GM04503 (cell line): ENCODE measurements at places on chromosomes 5 and 9.

GRCh38 chr5:163347671-163348070, 89.7 kb upstream of the CCNG1 start:
- DNase-seq, result peak; percentile 8

DNA sequence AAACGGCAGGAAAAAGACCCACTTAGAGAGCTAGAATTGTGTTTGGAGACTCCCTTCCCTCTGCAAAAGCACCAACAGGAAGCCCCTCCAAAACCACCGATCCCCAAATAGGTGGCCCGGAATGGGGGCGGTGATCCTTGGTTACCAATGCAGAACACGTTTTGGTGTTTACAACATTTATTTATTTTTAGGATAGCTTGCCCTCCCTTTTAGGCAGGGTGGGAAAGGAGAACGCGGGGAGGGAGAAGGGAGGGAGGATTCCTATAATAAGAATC, 579 bp upstream of the NTRK2 start:
- no peak for DNase-seq

DNA sequence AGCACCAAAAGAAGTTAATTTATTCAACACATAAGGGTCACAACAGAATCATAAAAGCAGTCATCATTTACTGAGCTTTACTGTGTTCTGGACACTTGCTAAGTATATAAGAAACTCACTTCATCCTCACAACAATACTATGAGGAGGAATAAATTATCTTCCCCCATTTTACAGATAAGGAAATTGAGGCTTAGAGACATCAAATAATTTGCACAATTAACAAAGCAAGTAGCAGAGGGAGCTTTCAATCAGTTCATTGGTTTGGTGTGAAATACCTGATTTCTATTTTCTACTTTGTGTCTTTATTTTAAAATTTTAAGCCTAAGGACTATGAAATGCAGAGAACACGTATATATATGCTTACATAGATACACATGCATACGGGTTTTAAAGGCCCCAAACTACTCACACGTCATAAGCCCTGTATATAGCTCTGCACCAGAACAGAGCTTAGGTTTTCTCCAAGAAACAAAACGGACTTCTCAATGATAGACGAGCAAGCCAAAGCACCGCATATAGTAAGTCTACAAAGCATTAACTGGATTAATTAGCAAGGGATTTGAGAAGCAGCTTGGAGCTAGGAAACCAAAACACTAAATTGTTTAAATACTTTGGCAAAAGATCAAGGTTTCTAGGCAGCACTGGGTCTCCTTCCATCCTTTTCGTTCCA, 95.6 kb downstream of the DENND1A start:
- no peak for DNase-seq

- DNase-seq, result no peak
These were observed 37.3 kb downstream of the MRPL36 start for GRCh38 chr5:1762121-1762882.

GRCh38 chr9:96567203-96567700, 52.4 kb downstream of the CDC14B start:
- no peak for DNase-seq

- no peak for DNase-seq
These were observed 318.2 kb upstream of the CLINT1 start for GRCh38 chr5:158177146-158177545.

GRCh38 chr5:8289779-8290178, 420.8 kb downstream of the MTRR start:
- DNase-seq, result no peak

GRCh38 chr5:38535248-38535750, 21.1 kb downstream of the LIFR start:
- DNase-seq, result no peak

DNA sequence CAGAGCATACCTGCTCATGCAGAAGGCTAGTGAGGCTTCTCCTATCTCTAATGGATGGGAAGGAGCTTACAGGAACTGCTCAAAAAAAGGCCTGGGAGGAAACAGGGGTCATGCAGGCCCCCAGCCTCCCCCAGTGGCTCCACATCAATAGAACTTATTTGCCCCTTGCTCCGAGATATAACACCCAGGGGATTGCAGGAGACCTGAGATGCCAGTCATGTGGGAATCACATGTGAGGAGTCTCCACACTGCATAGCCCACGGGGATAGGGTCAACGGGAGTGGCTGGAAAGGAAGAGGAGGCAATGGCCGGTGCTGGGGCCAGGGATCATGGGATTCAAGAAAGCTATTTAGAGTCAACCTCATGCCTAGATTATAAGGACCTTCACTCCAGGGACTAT, 76.2 kb downstream of the NRG2 start:
- DNase-seq, result no peak

- DNase-seq, result no peak
These were observed 84.8 kb upstream of the PAM start for GRCh38 chr5:102670224-102670836.

GRCh38 chr9:12413986-12414385, 279.2 kb upstream of the TYRP1 start:
- no peak for DNase-seq

- no peak for DNase-seq
These were observed 44.6 kb downstream of the PNPLA7 start for GRCh38 chr9:137505421-137506140.

- no peak for DNase-seq
These were observed 1118.6 kb upstream of the CDH9 start for GRCh38 chr5:28156981-28157380.

DNA sequence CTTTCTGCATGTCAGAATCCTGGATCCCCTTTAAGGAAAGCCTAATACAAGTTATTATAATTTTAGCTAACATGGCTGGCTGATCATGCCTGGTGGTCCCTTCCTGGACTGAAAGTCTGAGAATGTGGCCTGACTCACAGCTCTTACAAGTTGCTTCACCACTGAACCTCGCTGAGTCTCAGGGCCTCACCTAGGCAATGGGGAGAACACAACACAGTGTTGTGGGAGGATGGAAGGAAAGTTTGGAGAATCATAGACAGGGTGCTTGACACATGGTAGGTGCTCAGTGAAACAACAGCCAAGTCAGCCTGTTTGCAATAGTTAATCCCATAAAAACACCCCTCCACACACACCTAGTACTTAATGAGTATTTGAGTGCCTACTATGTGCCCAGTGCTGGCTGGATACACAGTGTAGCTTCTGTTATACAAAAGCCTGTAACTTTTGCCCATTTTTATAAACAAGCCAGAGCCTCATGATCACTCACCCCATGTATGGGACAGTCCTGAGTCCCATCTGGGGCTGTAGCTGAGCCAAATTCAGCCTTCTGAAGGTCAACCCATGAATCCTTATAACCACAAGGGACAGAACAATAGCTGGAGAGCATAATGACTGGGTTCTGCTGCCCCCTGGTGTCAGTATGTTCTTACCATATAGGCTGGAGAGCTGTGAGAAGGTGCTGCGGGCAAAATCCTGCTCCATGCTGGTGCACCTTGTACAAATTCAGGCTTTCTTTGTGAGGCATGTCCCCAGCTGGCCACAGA, 3.9 kb downstream of the ACSL6 start:
- DNase-seq, result peak; percentile 23

- no peak for DNase-seq
These were observed 455.4 kb downstream of the CAAP1 start for GRCh38 chr9:26437056-26437711.

GRCh38 chr5:89213573-89213972, 330.6 kb upstream of the MEF2C start:
- peak; percentile 32 for DNase-seq

DNA sequence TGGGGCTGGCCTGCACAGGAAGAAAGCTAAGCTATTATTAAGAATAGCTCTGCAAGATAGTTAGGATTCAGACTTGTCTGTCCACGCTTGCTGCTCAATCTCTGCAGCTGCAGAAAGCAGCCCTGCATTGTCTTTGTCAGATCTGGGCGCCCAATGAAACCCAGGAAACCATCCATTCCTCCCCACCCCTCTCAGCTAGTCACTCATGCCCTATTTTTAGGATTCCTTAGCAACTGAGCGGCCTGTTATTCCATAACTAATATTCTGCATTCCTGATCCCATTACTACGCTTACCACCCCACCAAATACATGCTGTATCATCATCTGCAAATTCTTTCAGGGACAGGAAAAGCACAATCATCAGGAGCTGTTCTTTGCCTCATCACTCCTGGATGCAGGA, 52.9 kb upstream of the APC start:
- peak; percentile 94 for DNase-seq

DNA sequence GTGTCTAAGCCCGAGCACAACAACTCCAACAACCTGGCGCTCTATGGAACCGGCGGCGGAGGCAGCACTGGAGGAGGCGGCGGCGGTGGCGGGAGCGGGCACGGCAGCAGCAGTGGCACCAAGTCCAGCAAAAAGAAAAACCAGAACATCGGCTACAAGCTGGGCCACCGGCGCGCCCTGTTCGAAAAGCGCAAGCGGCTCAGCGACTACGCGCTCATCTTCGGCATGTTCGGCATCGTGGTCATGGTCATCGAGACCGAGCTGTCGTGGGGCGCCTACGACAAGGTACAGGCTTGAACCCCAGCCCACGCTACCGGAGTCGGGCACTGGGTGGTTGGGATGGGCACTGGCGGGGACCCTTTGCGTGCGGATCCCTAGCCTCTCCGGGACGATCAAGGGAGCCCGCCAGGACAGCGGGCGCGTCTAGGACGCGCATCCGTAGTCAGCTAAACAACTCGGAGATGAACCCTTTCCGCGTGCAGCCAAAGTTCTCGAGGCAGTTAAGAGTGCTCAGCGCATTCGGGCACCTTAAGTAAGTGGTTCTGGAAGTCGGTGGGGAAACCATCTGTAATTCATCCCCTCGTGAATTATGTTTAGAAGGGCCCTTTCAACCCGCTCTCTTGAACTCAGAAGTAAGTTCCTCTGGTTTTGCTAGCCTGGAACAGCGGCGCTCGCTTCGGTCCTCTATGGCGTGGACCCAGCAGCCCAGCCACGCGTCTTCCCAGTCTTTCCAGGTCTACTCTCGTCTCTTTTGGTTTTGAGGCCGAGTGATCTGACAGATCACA, 1.3 kb downstream of the KCNN2 start:
- no peak for DNase-seq

DNA sequence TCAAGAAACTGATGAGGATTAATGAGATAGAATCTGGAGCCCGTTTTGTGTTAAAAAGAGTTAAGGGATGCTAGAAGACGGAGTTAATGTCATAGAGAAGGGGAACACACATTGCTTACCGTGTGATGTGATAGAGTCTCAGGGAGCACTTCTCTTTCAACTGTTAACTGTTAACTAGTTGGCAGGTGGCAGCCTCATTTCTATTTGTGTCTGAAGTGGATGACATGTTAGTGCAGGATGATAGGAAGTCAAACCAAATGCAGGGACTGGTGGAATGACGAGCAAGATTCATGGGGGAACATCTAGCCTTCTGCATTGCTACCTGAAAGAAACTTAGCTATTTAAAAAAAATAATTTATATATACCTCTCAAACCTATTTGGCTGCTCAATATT, 222.7 kb downstream of the MAST4 start:
- no peak for DNase-seq

DNA sequence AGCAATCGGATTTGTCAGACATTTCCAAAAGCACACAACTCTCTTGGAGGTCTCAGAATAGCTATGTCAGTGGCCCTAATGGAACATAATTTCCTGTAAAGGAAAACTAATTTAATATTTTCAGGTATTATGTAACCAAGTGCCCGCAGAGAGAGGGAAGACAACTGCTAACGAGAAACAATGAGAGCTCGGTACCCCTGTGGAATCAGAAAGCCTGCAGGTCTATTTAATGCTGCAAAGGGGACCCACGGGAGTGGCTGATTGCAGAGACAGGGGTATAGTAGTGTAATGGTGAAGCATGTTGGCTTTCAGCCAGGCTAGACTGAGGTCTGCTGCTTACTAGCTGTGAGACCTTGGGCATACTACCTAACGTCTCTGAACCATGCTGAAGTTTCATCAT, 508.1 kb upstream of the BRINP1 start:
- no peak for DNase-seq

- DNase-seq, result no peak
These were observed 173.8 kb downstream of the SGCD start for GRCh38 chr5:156500755-156501154.

GRCh38 chr5:171569065-171569712, 149.7 kb downstream of the FGF18 start:
- DNase-seq, result no peak

- DNase-seq, result no peak
These were observed 87.8 kb upstream of the TLR4 start for GRCh38 chr9:117616431-117616831.

- no peak for DNase-seq
These were observed 560.7 kb downstream of the HTR1A start for GRCh38 chr5:63401436-63402046.

- no peak for DNase-seq
These were observed 44.8 kb downstream of the NACC2 start for GRCh38 chr9:136050266-136050700.

- no peak for DNase-seq
These were observed 201.1 kb upstream of the GLRA1 start for GRCh38 chr5:152125661-152126205.

DNA sequence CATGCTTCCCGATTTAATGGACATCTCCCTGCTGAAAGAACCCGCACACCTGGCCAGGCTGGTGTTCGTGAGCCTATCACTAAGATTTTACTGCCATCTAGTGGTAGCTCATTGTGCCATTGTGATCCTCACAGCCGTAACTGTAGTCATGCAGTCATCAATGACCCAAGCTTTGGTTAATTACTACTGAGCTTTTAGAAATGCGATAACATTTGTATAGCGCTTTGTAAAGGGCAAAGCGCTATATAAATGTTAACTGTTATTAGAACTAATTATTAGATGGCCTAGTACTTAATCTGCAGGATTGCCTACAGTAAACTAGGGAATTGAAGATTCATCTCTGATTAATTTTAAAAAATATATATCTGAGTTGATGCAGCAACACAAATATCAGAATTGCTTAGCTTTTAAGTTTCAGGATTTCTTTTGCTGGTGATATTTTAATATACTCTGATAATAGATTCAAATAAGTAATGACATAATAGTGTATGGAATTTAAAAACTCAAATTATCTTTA, 90.2 kb downstream of the HACD4 start:
- DNase-seq, result no peak

- DNase-seq, result peak; percentile 24
These were observed 123.9 kb upstream of the PUM3 start for GRCh38 chr9:2967766-2968165.

DNA sequence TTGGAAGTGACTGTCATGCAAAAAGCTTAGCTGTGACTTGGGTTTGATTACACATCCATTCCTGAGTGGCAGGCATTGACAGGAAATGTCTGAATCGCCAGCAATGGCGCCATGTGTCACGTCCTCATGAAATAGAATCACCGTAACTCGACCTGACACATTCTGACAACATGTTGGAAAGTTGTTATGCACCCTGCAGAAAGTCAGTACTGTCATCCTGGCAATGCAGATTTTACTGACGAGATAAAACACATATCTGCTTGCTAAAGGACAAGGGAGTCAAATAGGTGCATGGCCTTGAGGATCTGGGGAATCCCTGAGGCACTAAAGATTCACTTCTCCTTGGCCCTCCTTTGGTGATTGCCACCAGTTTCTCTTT, 344.2 kb downstream of the SPATA31D1 start:
- DNase-seq, result no peak

DNA sequence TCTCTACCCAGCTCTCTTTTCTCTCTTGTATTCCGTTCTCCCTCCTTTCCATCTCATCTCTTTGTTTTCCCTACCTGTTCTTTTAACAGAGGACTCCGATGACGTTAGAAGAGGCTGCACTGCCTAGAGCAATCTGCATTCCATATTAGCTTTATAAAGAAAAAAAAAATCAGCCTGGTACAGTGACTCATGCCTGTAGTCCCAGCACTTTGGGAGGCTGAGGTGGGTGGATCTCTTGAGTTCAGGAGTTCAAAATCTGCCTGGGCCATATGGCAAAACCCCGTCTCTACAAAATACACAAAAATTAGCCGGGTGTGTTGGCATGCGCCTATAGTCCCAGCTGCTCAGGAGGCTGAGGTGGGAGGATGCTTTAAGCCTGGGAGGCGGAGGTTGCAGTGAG, 49.0 kb downstream of the DAPK1 start:
- no peak for DNase-seq
